ENCODE measurements at places on chromosomes 5 and 9.

DNA sequence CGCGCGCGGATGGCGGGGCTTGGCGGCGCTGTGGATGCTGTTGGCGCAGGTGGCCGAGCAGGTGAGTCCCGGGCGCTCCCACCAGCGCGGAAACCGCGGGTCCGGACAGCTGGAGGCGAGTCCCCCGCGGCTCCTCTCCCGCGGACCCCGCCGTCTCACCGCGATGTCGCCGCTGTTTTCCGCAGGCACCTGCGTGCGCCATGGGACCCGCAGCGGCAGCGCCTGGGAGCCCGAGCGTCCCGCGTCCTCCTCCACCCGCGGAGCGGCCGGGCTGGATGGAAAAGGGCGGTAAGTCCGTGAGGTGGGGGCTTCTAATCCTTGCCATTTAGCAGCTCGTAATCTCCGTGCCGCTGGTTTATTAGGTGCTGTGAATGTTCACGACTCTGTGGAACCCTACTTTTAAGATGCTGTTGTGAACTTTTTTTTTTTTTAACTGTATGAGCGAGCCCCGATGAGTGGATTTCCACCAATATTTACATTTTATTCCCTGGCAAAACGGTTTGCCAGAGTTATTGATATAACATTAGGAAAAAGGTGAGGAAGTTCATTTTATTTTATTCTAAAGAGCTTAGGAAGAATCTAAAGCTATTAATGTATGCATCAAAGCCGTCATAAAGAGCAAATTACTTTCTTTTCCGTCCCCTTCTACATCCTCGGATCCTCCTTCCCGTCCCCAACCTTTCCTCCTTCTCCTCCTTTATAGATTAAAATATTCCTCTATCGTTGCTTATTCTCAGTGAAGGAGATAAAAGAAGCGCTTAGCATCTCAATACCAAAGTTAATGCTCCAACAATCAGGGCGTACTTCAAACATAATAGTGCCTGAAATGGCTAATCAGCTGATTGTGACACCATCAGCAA is 579 bp downstream of the ADAMTS16 start:
- DNase-seq, result no peak

- no peak for DNase-seq
These were observed 133.8 kb upstream of the SLC24A2 start for GRCh38 chr9:19922476-19923118.

GRCh38 chr9:130639124-130639765 is 25.1 kb upstream of the PRDM12 start:
- DNase-seq, result no peak

DNA sequence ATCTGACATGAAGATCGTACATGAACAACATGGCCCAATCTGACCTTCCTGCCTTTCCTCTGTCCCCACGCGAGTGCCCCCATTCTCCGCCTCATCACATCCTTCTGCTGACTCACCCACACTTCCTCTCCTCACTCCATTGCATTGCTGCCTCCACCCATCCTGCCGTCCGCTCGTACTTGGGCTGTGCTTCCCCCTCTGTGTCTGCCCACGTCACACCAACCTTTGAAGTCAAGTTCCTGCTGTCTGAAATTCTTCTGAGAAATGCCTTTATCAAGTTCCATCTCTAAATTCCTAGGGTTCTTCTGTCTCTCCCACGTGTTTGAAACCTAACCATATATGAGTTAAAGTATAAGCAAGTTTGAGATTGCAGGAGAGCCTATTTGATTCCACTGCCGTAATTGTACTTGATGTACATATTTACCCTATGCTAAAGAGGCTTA is 18.0 kb upstream of the STARD4 start:
- peak; percentile 93 for DNase-seq

Measured in CD4-positive, alpha-beta T cell treated with Interferon gamma for 1 hour (primary cell).